ENCODE measurements at places on chromosomes 16 and 17. TPM values are rescaled to one million over a fixed set of nuclear protein-coding genes. Genes with fewer than 3 reads are reported as not detected.

- no peak for DNase-seq
These were observed 8.0 kb upstream of the KRTAP2-4 start for GRCh38 chr17:41073676-41074075.

The KRT12 gene
- polyA plus RNA-seq, result not detected

The OTOP3 gene
- polyA plus RNA-seq, result not detected

DNA sequence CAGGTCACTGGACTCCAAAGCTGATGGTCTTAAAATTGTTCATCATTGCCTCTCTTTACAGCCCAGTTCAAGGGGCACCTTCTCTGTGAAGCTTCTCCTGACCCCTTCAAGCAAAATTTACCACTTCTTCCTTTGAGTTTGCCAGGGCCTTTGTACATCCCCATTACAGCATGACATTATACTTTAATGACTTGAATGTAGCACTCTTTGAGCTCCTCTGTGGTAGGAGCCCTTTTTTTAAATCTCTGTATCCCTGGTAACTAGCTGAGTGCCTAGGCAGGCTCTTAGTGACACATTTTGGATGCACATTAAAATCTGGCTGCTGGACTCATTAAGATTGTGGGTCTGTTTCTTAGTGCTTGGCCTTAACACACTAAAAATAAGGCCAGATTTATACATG, 412.1 kb downstream of the CA10 start:
- DNase-seq, result no peak

- DNase-seq, result no peak
These were observed 67.7 kb downstream of the CYLD start for GRCh38 chr16:50809561-50809960.

GRCh38 chr17:10295728-10296343, 77.0 kb downstream of the MYH13 start:
- no peak for DNase-seq

DNA sequence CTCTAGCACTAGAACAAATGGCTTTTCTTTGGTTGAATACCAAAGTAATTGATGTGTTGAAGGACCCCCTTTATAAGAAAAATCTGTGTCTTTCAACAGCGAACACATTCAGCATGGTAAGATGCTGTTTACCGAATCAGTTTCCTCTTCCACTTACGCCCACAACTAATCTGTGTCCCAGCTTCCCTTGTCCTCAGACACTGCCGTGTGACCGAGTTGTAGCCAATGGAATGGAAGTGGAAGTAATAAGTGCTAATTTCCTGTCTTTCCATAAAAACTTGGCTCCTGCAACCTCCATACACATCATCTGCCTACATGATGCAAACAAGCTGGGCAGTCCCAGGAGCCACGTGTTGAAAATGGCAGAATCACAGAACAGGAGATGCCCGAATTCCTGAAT, 10.4 kb downstream of the CDIPT start:
- peak; percentile 24 for DNase-seq

DNA sequence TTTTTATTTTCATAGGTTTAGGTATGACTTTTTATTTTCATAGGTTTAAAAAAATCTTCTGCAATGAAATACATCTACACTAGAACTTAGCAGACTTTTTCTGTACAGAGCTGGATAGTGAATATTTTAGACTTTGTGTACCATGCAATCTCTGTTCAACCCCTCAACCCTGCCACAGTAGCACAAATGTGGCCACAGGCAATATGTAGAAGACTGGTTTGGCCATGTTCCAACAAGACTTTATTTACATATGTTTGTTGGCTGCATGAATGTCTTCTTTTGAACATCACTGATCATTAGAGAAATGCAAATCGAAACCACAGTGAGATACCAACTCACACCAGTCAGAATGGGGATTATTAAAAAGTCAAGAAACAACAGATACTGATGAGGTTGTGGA, 229.2 kb downstream of the SHISA9 start:
- DNase-seq, result no peak

Data from renal pelvis (tissue), 12 donors.